ENCODE measurements at places on chromosomes 16 and 17. TPM values are rescaled to one million over a fixed set of nuclear protein-coding genes. Genes with fewer than 3 reads are reported as not detected.

The TPSG1 gene
- total RNA-seq = not detected

The TNFSF13 gene
- 17.7 TPM for total RNA-seq

The SLC26A11 gene
- 14.3 TPM for total RNA-seq

The GLG1 gene
- 150 TPM for total RNA-seq

The PRMT7 gene
- 41.7 TPM for total RNA-seq

The TSPAN10 gene
- total RNA-seq = 0.66 TPM

The LRRC36 gene
- not detected for total RNA-seq

The ABCC11 gene
- total RNA-seq = not detected

The CMTR2 gene
- 14.9 TPM for total RNA-seq

The NPB gene
- total RNA-seq = 1.0 TPM

The KRT25 gene
- not detected for total RNA-seq

The SLC5A2 gene
- total RNA-seq = 0.65 TPM

The TBC1D3K gene
- not detected for total RNA-seq

The DOC2A gene
- total RNA-seq = 0.23 TPM

The SARM1 gene
- 20.3 TPM for total RNA-seq

The SLC16A11 gene
- total RNA-seq = 0.26 TPM

The TP53TG3B gene
- total RNA-seq = not detected

The DHX40 gene
- total RNA-seq = 29.3 TPM

The CCL3 gene
- total RNA-seq = 6.6 TPM

The C17orf100 gene
- total RNA-seq = 1.2 TPM

The SECTM1 gene
- 15.8 TPM for total RNA-seq

The IRX5 gene
- 0.96 TPM for total RNA-seq

The APOH gene
- total RNA-seq = not detected

The CD68 gene
- 112 TPM for total RNA-seq

The GCGR gene
- 0.63 TPM for total RNA-seq

The KRTAP4-1 gene
- total RNA-seq = not detected

The DPEP2 gene
- total RNA-seq = 10.4 TPM

The CRYBA1 gene
- total RNA-seq = not detected

The CCL7 gene
- not detected for total RNA-seq

The ARL5C gene
- 0.54 TPM for total RNA-seq

The EFNB3 gene
- 0.19 TPM for total RNA-seq

The RNF112 gene
- 5.4 TPM for total RNA-seq

The PARD6A gene
- 3.9 TPM for total RNA-seq

The RBFOX1 gene
- not detected for total RNA-seq

The SPNS2 gene
- total RNA-seq = 56.2 TPM

The ACSM2A gene
- not detected for total RNA-seq

The CES4A gene
- 14.2 TPM for total RNA-seq

The IGFALS gene
- total RNA-seq = not detected

The RHBDL3 gene
- total RNA-seq = 1.0 TPM

The KRTAP9-2 gene
- not detected for total RNA-seq

The NACA2 gene
- total RNA-seq = not detected

The FLYWCH1 gene
- total RNA-seq = 40.6 TPM

The CDH1 gene
- 1.0 TPM for total RNA-seq

The KRTAP4-7 gene
- total RNA-seq = not detected

The FLII gene
- total RNA-seq = 250 TPM

The GABARAP gene
- total RNA-seq = 430 TPM

The PRR15L gene
- not detected for total RNA-seq

The SRL gene
- 3.2 TPM for total RNA-seq

The MYH11 gene
- 2,053 TPM for total RNA-seq

The SOX15 gene
- total RNA-seq = 1.1 TPM

The MYCBPAP gene
- total RNA-seq = 1.8 TPM

The CSH1 gene
- not detected for total RNA-seq

Measured in aorta (tissue), 5 donors.